ENCODE measurements at places on chromosomes 2 and 18. TPM values are rescaled to one million over a fixed set of nuclear protein-coding genes. Genes with fewer than 3 reads are reported as not detected.

DNA sequence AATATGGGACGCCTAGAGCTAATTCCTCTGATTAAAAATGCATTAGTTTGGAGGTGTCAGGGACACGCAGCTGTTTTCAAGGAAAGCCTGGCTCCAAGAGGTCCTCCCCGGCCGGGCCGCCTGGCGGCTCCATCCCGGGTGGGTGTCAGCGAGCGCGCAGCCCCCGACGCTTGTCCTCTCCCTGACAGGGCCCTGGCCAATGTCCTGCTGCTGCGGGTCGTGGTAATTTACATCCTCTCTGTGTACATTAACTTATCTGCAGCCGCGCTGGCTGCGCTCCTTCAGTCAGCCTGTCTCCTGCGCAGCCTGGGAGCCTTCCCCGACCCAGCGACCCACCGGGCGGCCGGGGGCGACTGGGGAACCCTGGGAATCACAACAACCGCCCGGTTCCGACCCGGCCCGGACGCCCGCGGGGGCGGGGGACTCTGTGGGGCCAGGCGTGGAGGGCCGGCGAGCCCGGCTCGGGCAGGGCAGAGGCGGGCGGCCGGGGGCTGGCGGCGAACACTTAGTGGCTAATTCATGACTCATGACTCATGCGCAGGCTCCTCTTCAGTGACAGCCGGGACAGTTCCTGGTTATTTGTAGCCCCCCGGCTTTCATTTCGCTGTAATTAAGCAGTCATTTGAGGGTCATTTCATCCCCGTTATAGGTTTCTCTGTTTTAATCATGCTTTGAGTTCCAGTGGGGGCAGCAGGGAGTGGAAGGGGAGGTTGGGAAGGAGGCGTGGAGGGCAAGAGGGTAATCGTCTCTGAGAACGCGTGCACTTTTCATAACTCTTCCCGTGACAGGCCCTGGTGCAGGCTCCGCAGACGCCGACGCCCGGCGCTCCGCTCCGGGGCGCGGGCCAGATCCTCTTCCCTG lies 141.9 kb upstream of the CTAGE1 start:
- no peak for DNase-seq

MALL gene
- polyA plus RNA-seq: not detected

SCTR gene
- not detected for polyA plus RNA-seq

DNA sequence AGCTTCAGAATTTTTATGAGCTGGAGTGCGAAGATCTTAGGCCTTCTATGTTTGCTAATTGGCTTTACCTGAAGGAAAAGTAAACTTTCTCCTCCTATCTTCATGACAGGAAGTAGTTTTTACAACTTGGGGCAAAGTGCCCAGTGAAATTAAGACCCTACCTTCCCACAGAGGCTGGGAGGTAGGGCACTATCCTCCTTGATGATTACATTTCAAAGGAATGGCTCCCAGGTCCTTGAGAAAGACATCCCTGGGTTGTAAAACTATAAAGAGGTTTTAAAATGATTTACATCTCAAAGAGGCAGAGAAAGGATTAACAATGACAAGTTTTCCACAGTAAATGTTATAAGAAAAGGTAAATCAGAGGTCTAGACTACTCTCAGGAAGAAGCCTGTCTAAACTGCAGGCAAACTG lies 155.8 kb downstream of the CDH7 start:
- no peak for DNase-seq

ORC2 gene
- 13.5 TPM for polyA plus RNA-seq

CTAGE1 gene
- polyA plus RNA-seq: not detected

All from CD4-positive, alpha-beta memory T cell (primary cell).